Left hindlimb (tissue), 1 donor: ENCODE measurements at places on chromosomes 3 and 15.

DNA sequence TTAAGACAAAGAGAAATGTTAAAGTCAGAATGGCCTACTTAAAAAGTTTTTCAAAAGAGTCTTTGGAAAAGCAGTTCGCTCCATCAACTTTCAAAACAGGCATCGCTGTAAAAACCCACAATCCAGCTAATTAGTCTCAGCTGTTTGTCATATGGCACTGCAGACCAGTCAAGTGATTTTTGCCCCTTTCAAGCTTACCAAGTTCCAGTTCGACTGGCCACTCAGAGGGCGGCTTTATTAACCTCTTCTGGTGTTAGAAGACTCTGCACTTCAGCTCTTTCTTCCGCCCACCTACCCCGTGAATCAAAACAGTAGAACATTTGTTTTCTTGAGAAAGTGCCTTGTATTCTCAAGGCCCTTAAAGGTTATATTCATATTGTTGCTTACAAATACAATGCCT lies 19.3 kb downstream of the RAB27A start:
- no peak for DNase-seq

- no peak for DNase-seq
These were observed 20.4 kb downstream of the UACA start for GRCh38 chr15:70742928-70743327.

DNA sequence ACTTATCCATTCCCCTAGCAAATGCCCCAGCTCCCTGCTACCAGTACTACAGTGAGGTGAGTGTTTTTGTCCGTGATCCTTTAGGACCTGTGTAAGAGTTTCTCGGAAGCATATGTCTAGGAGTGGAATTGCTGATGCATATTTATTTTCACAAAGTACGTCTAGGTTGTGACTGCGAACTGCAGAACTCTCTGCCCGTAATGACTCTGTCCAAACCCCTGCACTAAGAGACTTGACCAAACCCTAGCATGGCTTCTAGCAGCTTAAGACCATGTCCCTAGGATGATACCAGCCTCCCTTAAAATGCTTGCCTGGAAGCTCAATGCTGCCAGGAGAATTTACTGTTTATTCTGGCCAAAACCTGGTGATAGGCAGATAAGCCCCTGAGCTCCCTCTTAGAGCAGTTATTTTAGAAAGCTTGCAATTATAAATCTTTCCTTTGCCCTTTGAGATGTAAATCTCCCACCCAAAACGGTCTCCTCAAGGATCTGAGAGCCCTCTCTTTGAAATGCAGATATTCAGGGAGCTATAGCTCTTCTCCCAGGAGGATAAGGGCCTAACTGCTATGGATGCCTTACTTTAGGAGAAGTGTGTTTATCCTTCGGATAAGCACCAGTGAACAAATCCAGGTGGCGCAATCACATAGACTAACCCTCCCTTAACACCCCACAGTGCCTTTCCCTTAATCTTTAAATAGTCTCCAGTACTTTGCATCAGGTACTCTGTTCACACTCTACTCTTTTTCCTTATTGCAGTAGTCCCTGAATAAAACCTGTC lies 14.7 kb upstream of the CA12 start:
- no peak for DNase-seq

GRCh38 chr3:161409069-161409468 lies 37.8 kb upstream of the SPTSSB start:
- no peak for DNase-seq

GRCh38 chr15:90598031-90598577 lies 68.4 kb downstream of the CRTC3 start:
- no peak for DNase-seq

- no peak for DNase-seq
These were observed 26.3 kb downstream of the FSTL1 start for GRCh38 chr3:120424506-120424905.

GRCh38 chr3:195411836-195412235 lies 31.0 kb downstream of the ACAP2 start:
- no peak for DNase-seq

GRCh38 chr3:34300621-34301020 lies 502.2 kb downstream of the PDCD6IP start:
- DNase-seq = no peak

DNA sequence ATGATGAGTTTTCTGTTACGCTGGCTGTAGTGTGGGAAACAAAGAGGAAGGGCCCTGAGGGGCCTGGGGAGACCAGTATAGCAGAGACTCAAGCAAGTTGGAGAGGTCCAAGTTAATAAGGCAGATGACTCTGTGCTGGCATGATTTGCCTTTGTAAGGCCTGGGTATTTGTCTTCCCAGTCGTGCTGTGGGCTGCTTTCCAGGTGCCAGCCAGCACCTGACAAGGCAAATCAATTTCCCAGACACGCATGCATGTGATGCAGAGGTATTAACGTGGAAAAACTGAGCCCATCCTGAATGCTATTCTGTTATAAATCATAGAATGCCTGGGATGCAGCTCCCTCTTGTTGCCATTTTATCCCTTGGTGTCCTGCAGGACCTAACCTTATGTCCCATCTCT lies 175.6 kb downstream of the MFSD1 start:
- DNase-seq = no peak

DNA sequence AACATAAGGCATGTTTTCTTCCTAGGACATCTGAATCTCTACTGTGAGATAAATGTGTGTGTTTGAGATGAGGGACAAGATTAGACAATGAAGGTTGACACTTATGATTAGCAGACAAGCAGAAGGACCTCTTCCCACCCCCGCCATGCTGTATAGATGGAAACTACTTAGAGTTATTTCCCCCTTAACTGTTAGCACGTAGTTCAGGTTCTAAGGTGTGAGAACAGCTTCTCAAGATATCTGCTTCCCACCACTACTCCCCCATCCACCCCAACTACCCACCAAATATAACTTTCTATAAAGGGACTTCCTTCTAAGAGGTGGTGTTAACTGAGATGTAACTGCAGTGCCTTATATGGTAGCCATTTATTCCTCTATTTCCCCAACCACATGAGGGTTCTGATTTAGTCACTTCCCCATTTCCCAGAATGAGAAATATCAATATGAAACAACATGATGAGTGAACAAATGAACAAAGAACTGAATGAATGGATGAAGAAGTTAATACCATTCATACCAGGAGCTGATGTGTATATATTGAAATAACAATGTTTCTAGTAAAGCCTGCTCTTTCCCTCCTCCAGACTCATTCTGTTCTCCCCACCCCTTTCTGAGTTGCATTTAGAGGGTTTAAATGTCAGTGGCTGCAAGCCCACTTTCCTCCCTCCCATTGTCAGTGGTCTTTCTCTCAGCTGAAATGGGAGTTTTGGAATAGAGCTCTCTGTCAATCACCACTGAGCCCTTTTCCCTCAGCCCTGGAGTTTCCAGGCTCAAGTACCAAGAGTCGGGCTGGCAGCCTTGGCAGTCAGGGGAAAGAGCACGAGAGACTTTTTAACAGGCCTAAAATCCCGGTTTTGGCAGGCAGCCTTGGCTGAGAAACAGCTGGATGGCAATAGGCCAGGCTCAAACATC lies 7.7 kb upstream of the RFTN1 start:
- peak; percentile 63 for DNase-seq

- DNase-seq = no peak
These were observed 33.4 kb downstream of the CLDN1 start for GRCh38 chr3:190288836-190289235.

- no peak for DNase-seq
These were observed 48.3 kb upstream of the CPNE4 start for GRCh38 chr3:132083159-132083558.

GRCh38 chr15:28919679-28920655 lies 34.2 kb downstream of the APBA2 start:
- DNase-seq = no peak

- DNase-seq = no peak
These were observed 97.7 kb upstream of the PRR20G start for GRCh38 chr3:127385540-127385870.
